ENCODE measurements at places on chromosomes 7 and 10. TPM values are rescaled to one million over a fixed set of nuclear protein-coding genes. Genes with fewer than 3 reads are reported as not detected.

GRCh38 chr10:79070081-79070605 is 1.4 kb downstream of the ZMIZ1 start:
- peaks cover 58% of the 10 kb centered on the region for H3K4me1 ChIP-seq
- no peaks in the 10 kb centered on the region for H3K36me3 ChIP-seq
- peak overlapping the region; percentile 99 for H3K4me3 ChIP-seq
- peak overlapping the region; percentile 96 for H3K27ac ChIP-seq
- no peaks in the 10 kb centered on the region for H3K27me3 ChIP-seq

DNA sequence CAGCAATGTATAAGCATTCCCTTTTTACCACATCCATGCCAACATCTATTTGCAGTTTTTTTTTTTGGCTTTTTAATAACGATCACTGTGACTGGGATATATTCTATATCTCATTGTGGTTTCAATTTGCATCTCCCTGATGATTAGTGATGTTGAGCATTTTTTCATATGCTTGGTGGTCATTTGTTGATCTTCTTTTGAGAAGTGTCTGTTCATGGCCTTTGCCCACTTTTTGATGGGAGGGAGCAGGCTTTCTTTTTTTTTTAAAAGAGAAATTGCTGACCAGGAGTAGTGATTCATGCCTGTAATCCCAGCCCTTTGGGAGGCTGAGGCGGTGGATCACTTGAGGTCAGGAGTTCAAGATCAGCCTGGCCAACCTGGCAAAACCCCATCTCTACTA is 4.0 kb downstream of the MUC17 start:
- H3K27ac ChIP-seq = no peak overlapping the region
- H3K27me3 ChIP-seq = peaks cover under 1% of the 10 kb centered on the region
- no peaks in the 10 kb centered on the region for H3K36me3 ChIP-seq
- DNase-seq = no peak
- H3K4me3 ChIP-seq = no peak overlapping the region

DNA sequence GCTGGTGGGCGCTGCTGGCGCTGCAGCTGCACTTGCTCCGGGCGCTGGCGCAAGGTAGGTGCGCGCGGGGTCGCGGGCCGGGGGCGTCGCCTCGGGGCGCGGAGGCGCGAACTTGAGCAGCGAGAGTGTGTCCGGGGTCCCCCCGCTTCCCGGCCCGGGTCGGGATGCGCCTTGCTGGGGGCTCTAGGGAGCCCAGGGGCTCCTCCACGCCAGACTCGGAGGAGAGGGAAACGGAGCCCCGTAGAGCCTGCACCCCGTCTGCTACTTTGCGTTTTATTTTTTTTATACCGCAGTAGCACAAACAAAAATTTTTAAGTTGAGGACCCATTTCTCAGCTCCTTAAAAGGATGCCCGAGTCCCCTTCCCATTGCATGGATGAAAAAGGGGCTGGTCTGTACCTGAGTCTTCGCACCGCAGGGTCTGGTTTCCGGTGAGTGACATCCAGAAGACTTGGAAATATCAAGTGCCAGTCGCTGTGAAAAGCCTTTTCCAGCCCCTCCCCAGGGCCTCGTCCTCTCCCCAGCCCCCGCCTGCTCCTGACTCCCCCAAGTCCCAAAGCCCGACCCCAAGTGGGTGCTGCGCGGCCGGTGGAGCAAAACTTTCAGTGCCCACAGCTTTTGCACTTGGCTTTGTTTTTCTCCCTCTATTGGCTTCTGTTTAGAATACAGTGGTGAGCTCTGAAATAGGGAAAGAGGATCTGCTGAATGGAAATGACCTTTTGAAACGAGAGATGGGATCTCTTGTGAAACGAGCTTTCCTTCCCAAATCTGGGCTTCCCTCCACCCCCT is 973 bp downstream of the SDK1 start:
- no peak overlapping the region for H3K27ac ChIP-seq
- no peaks in the 10 kb centered on the region for H3K36me3 ChIP-seq
- DNase-seq = no peak
- H3K4me1 ChIP-seq = peaks cover 14% of the 10 kb centered on the region

- peak overlapping the region; percentile 90 for H3K27ac ChIP-seq
- H3K4me1 ChIP-seq = peaks cover 32% of the 10 kb centered on the region
- H3K36me3 ChIP-seq = no peaks in the 10 kb centered on the region
- no peak for DNase-seq
- H3K4me3 ChIP-seq = peak overlapping the region; percentile 98
Measured at GRCh38 chr10:117005527-117006055, 604 bp upstream of the SHTN1 start.

GRCh38 chr7:17710312-17710711 is 230.0 kb downstream of the SNX13 start:
- no peak overlapping the region for H3K4me3 ChIP-seq
- no peak overlapping the region for H3K27ac ChIP-seq
- DNase-seq = no peak
- H3K36me3 ChIP-seq = no peaks in the 10 kb centered on the region
- peaks cover 3% of the 10 kb centered on the region for H3K27me3 ChIP-seq

DNA sequence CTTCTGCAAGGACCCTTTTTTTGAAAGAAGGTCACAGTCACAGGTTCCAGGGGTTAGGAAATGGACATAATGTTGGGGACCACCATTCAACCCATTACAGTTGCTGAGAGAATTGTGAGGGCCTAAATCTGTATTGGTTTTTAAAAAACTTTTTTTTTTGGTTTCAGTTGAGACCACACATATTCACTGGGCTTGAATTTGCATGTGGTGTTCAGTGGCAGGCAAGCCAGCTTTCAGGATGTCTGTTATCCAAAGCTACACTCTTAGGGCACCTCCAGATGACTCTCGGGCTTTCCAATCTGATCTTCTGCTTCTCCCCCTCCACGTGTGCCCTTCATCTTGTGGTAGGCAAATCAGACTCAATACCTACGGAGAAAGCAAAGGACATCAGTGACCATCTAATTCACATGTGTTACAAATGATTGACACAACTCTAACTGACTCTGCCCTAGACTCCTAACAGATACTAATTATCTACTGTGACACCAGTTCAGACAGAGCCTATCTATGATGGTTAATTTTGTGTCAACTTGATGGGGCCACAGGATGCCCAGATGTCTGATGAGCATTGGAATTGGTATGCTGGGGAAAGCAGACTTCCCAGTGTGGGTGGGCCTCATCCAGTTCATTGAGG is 93.3 kb upstream of the ELMO1 start:
- H3K4me3 ChIP-seq = no peak overlapping the region
- no peak for DNase-seq
- H3K27ac ChIP-seq = no peak overlapping the region
- H3K27me3 ChIP-seq = no peaks in the 10 kb centered on the region

- H3K4me1 ChIP-seq = no peaks in the 10 kb centered on the region
- no peak overlapping the region for H3K4me3 ChIP-seq
- no peaks in the 10 kb centered on the region for H3K27me3 ChIP-seq
- DNase-seq = no peak
- H3K36me3 ChIP-seq = peaks cover 90% of the 10 kb centered on the region
- no peak overlapping the region for H3K27ac ChIP-seq
Measured at GRCh38 chr7:47358357-47358756, 223.6 kb downstream of the TNS3 start.

The CABCOCO1 gene
- not detected for polyA plus RNA-seq

Measured in CD14-positive monocyte (primary cell).